ENCODE measurements at places on chromosomes 7 and 10.

DNA sequence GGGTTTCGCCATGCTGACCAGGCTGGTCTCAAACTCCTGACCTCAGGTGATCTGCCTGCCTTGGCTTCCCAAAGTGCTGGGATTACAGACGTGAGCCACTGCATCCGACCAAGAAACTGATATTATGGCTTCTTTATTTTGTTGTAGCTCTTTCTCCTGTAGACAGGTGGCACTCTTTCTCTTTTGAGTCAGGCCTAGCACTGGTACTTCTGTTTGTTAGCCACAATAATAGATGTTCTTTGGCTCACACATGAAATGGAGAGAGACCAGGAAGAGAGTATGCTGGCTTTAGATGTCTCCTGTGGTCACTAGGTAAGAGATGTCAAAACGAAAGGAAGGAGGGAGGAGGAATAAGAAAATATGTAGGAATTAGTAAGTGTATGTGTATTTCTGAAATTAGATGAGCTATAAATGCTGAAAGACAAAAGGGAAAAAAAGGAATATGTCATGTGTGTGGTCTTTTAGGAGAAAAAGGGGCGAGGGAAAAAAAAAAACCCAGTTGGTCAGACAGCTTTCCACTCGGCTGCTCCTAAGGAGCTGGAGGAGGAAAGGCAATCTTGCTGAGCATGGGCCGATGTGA is 78.7 kb downstream of the CLEC2L start:
- DNase-seq, result no peak

GRCh38 chr7:52269669-52270068 is 765.8 kb upstream of the POM121L12 start:
- no peak for DNase-seq

- no peak for DNase-seq
These were observed 167.4 kb downstream of the ARHGAP21 start for GRCh38 chr10:24556126-24556749.

DNA sequence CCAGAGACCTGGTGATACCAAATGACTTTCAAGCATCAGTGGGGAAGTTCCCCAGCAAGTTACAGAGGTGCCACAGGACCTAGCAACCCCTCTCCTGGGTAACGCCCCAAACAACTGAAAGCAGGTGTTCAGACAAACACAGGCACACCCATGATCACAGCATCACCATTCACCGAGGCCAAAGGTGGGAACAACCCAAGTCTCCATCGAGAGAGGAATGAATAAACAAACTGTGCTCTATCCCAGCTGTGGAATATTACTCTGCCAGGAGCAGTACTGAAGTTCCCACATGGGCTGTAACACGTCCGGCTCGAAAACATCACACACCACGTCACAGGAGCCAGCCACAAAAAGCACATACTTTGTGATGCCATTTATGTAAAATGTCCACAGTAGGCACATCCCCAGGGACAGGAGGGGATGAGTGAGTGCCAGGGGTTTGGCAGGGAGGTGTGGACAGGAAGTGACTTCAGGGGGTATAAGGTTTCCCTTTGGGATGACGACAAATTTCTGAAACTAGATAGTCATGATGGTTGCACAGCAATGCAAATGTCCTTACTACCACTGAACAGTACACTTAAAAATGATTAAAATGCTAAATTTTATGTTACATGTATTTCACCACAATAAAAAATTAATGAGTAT is 222.8 kb downstream of the TNS3 start:
- no peak for DNase-seq

GRCh38 chr10:27611744-27612550 is 107.8 kb downstream of the RAB18 start:
- DNase-seq, result peak; percentile 39

- no peak for DNase-seq
These were observed 144.5 kb upstream of the ASAH2 start for GRCh38 chr10:50395851-50396250.

DNA sequence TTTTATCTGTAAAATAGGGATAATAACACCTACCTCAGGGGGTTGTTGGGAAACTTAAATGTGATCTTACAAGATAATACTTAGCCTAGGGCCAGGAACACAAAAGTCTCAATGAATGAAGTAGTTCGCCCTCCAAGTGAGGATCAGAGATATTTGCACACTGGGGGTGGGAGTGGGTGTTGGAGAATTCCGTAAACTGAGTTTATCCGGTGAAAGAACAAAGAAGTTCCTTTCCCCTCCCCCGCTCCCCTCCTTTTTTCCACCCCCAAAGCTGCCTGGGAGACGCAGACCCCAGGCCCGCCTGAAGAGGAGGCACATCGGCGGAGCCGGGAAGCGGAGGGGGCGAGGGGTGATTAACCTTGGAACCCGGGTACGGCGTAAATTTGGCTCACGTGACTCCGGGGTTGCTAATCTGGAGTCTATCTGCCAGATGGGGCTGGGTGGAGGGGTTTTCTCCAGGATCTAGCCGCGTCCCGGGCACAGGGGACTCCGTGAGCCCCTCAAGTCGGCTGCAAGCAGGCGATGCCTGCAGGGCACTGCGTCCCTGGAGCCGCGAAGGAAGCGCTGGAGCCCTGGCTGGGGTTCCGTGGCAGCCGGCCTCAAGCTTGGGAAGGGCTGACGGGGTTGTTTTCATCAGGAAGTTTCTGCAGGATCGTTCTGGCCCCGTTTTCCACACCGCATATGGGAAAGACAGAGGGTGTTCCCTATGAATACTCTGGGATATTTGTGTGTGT is 1.4 kb upstream of the PODXL start:
- DNase-seq, result no peak

GRCh38 chr10:22460101-22460500 is 114.8 kb downstream of the SPAG6 start:
- no peak for DNase-seq

DNA sequence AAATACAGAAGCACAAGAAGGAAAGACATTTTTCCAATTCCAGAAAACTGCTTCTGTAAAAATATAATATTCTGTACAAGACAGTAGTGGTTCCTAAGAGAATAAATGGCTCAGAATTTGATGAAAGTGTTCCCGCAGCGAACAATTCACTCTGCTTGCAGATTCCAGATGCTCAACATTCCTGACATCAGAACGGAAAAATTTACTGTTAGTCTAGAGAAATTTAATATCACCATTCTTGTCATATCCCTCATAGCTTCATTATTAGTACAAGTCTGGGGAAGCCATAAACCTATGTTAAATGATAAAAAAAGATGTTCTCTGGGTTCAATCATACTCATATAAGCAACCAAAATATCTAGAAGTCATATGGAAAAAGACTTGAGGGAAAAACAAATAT is 83.6 kb downstream of the MPP7 start:
- DNase-seq, result peak; percentile 71

GRCh38 chr10:121080281-121080891 is 229.2 kb downstream of the WDR11 start:
- DNase-seq, result no peak

GRCh38 chr7:55052081-55052480 is 33.3 kb downstream of the EGFR start:
- DNase-seq, result peak; percentile 55

GRCh38 chr10:43939939-43940820 is 291.5 kb upstream of the ZNF32 start:
- DNase-seq, result no peak

- no peak for DNase-seq
These were observed 11.5 kb upstream of the LIPA start for GRCh38 chr10:89263091-89263490.

DNA sequence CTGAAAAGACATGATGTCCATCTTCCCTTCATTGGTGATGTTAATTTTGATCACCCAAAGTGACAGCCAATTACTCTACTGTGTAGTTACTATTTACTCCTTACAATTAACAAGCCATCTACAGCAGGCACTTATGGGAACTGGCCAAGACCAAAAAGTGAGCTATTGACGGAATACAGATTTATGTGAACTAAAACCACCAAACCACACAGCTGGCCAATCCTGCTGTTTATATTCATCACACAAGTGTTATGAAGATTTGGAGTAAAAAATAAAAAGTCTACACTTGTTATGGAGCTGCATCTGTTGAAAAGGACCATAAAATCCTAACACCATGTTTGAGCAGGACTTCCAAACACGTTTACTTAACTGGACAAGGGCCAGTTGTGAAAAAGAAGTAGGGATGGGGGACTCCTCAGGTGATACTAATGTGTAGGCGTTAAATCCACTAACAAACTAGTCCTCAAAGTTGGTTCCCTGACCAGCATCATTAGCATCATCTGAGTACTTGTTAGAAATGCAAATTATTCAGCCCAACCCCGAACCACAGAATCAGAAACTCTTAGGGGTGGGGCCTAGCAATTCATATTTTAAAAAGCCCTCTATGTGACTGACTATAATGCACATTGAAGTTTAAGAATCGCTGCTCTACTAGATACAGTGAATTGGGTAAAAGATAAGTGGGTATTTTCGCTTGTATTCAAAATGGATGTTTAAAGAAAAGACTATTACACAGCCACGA is 11.6 kb downstream of the MCMBP start:
- no peak for DNase-seq

DNA sequence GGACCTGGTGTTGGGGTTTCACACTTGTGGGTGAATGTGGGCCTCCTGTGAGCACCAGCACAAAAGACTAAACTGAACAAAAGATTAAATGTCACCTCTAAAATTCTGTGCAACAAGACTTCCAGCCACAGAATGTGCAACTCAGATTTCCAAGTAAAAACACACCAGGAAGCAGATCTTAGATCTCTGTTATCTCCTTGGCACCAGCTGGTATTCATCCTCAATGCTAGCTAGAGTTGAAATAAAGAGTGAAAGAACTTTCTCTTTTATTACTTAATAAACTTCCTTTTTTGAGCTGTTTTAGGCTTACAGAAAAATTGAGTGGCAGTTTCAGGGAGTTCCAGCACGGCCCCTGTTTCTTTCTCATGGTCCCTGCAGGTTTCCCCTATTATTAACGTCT is 40.2 kb downstream of the EGFR start:
- no peak for DNase-seq

DNA sequence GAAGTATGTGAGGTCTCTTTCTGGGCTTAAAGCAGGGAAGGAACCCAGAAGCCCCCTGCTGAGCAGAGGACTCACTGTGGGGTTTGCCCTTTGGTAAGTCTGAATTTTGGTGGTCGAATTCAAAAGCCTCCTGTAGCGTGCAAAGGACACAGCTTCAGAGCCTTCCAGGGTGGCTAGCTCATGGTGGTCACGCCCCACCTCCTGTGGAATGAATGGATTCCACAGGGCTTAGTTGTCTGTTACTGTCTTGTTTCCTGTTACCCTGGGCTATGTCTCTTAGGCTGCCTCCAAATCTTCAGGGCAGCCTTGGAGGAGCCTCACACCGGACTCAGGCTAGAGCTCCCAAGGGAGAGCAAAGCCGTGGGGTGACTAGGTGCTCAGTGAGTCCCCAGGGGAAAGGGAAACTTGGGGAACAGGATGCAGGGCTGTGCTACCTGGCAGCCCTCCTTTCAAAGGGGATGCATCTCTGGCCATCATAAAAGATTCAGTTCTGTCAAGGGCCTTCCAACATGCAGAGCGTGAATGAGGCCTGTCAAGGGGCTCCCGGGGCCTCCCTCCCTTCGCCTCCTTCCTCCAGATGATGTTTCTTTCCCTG is 211.7 kb downstream of the CCSER2 start:
- DNase-seq, result peak; percentile 58

DNA sequence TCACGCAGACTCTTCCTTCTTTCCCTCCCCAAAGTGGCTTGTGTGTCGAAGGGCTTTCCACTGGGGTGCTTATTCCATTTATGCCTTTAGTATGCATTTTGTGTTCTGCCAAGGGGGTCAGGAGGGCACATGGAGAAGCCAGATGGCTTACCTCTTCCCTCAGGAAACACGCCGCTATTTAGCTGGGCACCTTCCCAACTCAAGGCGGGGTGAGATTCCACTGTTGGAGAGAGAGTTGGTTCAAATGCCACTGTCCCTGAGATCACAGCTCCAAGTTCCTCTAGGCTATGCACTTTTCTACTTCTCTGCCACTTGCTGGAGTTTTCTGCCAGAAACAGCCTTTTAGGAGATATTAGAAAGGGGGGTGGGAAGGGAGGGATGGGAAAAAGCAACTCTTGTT is 1091.8 kb downstream of the LRMDA start:
- no peak for DNase-seq

DNA sequence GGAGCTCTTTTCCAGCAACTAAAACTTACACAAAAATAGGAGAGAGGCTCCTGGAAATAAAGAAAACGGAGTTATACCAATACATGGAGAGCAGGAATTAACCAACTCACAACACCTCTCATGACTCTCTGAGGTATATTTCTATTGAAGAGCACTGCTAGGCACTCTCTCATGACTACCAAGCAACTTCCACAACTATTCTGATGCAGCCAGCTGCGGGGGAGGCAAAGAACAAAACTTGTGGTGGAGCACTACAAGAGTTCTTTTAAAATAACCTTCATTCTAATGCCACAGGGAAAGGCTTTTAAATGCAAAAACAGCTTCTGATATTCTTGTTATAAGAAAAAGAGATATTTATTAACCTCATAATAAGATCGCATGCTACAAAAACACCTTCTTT is 140.7 kb downstream of the SLC25A13 start:
- no peak for DNase-seq

DNA sequence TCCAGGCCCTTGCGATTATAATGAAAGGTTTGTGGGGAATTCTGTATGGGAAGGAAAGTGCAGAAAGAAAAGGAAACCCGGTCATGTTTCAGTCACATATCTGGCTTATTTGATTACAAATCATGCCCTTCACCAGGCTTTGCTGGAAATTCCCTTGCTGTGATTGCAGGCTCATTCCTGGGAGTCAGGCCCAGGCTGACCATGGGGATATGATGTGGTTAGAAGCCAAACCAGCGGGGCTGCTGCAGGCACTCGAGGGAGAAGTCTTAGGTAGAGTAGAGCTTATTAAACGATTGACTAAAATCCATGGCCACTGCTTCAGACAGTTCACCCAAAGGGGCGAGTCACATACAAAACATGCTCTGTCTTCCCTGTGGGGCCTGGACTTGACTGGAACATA is 16.2 kb downstream of the PKD1L1 start:
- DNase-seq, result no peak

DNA sequence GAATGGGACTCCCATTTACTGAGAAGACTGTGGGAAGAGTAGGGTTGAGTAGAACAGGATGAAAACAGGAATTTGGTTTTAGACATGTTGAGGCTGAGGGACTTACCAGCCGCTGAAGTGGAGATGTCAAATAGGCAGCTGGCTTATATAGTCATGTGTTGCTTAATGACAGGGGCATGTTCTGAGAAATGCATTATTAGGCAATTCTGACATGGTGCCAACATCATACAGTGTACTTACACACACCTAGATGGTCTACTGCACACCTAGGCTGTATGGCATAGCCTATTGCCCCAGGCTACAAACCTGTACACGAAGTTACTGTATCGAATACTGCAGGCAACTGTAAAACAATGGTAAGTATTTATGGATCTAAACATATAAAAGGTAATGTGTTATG is 17.5 kb downstream of the ARL3 start:
- DNase-seq, result no peak

DNA sequence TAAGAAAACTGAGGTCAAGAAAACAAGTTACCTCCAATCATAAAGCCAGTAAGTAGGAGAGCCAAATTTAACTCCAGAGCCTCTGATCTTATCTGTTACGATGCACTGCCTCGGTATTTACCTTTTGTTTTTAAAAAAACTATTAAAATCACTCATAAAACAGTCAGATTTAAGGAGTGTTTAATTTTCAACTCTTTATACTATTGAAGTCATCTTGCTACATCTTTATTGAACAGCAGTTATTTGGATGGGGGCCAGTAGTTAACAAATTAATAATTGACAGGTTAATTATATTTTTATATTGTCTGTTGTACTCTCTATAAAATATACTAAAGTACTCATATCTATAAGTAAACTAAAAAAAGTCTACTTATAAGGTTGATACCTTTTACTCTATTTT is 24.6 kb downstream of the ADIRF start:
- no peak for DNase-seq

GRCh38 chr7:4040109-4040928 is 641.8 kb upstream of the FOXK1 start:
- DNase-seq, result no peak

GRCh38 chr7:50182759-50183158 is 89.7 kb upstream of the ZPBP start:
- DNase-seq, result no peak

Measured in fibroblast of skin of left biceps (primary cell).